ENCODE measurements at places on chromosomes 13 and 19. TPM values are rescaled to one million over a fixed set of nuclear protein-coding genes. Genes with fewer than 3 reads are reported as not detected.

- H3K36me3 ChIP-seq: no peaks in the 10 kb centered on the region
- DNase-seq: no peak
- no peaks in the 10 kb centered on the region for H3K4me1 ChIP-seq
- no peak overlapping the region for H3K4me3 ChIP-seq
- no peaks in the 10 kb centered on the region for H3K27me3 ChIP-seq
These were observed 204.7 kb downstream of the FGF14 start for GRCh38 chr13:102197193-102197592.

- no peaks in the 10 kb centered on the region for H3K36me3 ChIP-seq
- H3K4me1 ChIP-seq: no peaks in the 10 kb centered on the region
- H3K27ac ChIP-seq: no peak overlapping the region
- no peaks in the 10 kb centered on the region for H3K27me3 ChIP-seq
- no peak for DNase-seq
These were observed 72.3 kb upstream of the POMP start for GRCh38 chr13:28586439-28587173.

DNA sequence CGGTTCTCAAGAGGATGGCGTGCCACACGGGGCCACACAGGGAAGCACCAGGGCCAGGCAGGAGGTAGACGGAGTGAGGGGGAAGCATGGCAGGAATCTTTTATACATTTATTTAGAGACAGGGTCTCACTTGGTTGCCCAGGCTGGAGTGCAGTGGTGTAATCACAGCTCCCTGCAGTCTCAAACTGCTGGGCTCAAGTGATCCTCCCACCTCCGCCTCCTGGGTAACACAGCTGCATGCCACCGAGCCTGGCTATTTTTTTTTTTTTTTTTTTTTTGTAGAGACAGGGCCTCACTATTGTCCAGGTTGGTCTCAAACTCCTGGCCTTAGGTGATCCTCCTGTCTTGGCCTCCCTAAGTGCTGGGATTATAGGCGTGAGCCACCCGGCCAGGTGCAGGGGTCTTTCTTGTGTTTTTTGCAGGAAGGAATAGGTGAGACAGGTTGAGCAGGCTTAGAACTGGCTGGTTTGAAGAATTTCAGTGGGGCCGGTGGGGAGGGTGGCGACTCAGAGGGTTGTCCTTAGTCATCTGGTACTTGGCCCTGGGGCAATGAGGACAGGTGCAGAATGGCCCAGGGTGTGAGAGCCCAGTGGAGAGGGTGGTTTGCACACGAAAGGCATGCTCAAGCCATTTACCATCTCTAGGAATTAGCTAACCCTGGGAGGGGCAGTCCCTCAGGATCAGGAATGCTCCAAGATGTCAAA is 7.6 kb downstream of the SSC5D start:
- DNase-seq: no peak
- no peak overlapping the region for H3K27ac ChIP-seq
- no peak overlapping the region for H3K4me3 ChIP-seq
- no peaks in the 10 kb centered on the region for H3K36me3 ChIP-seq

- peak; percentile 4 for DNase-seq
- no peak overlapping the region for H3K27ac ChIP-seq
- no peaks in the 10 kb centered on the region for H3K4me1 ChIP-seq
- H3K4me3 ChIP-seq: no peak overlapping the region
- H3K27me3 ChIP-seq: peaks cover 34% of the 10 kb centered on the region
- H3K36me3 ChIP-seq: no peaks in the 10 kb centered on the region
These were observed 23.4 kb downstream of the CCNE1 start for GRCh38 chr19:29834991-29835846.

GRCh38 chr13:39266426-39266825 is 228.2 kb downstream of the NHLRC3 start:
- no peak overlapping the region for H3K4me3 ChIP-seq
- DNase-seq: no peak
- H3K27me3 ChIP-seq: no peaks in the 10 kb centered on the region
- no peaks in the 10 kb centered on the region for H3K36me3 ChIP-seq

DNA sequence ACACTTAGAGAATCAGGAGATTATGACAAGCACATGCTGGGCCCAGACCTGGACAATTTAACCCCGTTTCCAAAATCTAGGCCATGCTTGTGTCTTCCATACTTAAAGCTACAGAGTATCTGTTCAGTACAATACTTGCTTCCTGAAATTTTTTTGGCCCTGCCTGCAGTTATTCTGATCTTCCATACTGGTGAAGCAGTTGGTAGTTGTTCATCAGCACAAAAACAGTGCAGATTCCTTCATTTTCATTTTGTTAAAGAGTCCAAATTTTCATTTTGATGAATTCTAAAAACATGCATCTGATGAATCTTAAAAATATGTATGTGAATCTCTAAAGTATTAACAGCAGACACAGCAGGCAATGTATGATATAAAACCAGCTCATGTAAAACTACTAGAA is 49.2 kb downstream of the POLR1D start:
- H3K27me3 ChIP-seq: no peaks in the 10 kb centered on the region
- H3K4me3 ChIP-seq: no peak overlapping the region
- H3K4me1 ChIP-seq: no peaks in the 10 kb centered on the region
- DNase-seq: no peak

GRCh38 chr19:18292462-18292809 is 11.0 kb upstream of the JUND start:
- H3K4me1 ChIP-seq: peaks cover 51% of the 10 kb centered on the region
- no peaks in the 10 kb centered on the region for H3K36me3 ChIP-seq
- peak overlapping the region; percentile 91 for H3K27ac ChIP-seq
- no peaks in the 10 kb centered on the region for H3K27me3 ChIP-seq

GRCh38 chr13:30895773-30896172 is 10.3 kb upstream of the MEDAG start:
- H3K27me3 ChIP-seq: peaks cover 4% of the 10 kb centered on the region
- H3K27ac ChIP-seq: peak overlapping the region; percentile 81
- no peak for DNase-seq
- H3K36me3 ChIP-seq: no peaks in the 10 kb centered on the region

OXGR1 gene
- total RNA-seq: 11.9 TPM

PRODH2 gene
- total RNA-seq: not detected

FSD1 gene
- total RNA-seq: not detected

CARM1 gene
- total RNA-seq: 22.1 TPM
